ENCODE measurements at places on chromosomes 4 and X.

DNA sequence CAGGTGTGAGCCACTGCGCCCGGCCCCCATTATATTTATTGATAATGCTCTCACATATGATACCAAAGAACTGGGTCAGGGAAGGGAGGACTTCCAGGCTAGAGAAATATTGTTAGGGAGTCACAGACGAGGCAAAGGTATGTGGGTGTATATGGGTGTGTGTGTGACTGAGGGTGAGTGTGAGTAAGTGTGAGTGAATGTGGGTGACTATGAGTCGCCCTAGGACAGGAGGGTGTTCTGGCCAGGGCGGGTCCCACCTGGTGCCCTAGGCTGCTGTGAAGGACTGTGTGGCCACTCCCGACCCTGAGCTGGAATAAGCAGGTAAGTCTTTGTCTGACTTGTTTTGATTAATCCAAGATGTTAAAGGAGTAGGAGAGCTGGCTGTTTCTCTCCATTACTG is 34.4 kb downstream of the RWDD4 start:
- DNase-seq = no peak

GRCh38 chr4:121765971-121766538 is 1.1 kb upstream of the SMIM43 start:
- DNase-seq = no peak

DNA sequence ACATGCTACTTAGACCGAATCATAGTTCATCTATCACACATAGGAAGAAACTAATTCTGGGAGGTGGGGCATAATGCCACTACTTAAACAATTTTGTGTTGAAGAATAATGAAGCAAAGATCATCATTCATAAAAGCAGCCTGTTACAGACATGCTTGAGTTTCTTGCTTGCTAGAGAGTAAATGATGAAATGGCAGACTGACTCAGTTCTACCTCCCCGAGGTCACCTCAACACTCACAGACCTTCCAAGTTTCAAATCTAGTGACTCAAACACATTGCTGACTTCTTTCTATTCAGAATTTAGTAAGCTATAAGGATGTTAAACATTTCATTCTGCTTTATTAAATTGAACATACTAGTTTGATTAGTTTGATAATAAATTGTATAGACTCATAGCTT is 636.5 kb upstream of the FRG1 start:
- DNase-seq = no peak

DNA sequence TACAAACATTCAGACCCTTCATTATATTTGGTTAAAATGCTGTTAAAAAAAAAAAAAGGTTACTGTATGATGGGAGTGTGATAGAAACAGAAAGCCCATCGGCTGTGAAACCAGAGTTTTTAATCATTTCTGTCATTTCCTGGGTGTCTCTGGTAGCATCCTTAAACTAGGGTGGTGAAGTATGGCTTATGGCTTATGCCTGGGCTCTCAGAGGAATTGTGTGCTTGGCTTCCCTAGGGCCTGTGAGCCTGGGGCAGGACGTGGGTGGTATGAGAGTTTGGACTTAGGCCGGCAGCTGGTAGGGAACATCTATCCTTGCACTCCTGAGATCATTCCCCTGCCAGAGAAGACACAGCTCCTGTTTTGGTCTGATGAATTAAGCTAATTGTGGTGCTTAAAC is 52.2 kb downstream of the DCUN1D4 start:
- no peak for DNase-seq

- DNase-seq = no peak
These were observed 53.1 kb downstream of the ABLIM2 start for GRCh38 chr4:8105306-8106100.

All from NCI-H1417 treated with DMSO at 0.1 percent for 48 hours (cell line).